Stimulated activated CD8-positive, alpha-beta memory T cell treated with anti-CD3 and anti-CD28 coated beads, Interleukin-7, amount 100 ng/mL, for 48 hours (primary cell): ENCODE measurements at places on chromosomes 5 and 9.

DNA sequence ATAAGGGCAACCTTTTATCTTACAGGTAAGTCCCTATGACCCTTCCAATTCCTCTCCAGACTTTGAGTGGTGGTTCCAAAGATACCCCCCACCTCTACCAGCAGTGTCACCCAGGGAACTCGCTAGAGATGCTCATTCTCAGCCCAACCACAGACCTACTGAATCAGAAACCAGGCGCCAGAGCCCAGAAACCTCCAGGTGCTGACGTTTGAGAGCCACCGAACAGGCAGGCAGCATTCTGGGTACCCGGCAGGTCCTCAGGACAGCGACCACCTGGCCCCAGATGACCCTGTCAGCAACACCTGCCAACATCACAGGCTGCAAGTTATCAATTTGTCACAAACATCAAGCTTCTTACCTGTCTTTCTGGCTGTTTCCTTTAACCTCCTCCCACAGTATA is 19.5 kb downstream of the RAPGEF1 start:
- DNase-seq: no peak

DNA sequence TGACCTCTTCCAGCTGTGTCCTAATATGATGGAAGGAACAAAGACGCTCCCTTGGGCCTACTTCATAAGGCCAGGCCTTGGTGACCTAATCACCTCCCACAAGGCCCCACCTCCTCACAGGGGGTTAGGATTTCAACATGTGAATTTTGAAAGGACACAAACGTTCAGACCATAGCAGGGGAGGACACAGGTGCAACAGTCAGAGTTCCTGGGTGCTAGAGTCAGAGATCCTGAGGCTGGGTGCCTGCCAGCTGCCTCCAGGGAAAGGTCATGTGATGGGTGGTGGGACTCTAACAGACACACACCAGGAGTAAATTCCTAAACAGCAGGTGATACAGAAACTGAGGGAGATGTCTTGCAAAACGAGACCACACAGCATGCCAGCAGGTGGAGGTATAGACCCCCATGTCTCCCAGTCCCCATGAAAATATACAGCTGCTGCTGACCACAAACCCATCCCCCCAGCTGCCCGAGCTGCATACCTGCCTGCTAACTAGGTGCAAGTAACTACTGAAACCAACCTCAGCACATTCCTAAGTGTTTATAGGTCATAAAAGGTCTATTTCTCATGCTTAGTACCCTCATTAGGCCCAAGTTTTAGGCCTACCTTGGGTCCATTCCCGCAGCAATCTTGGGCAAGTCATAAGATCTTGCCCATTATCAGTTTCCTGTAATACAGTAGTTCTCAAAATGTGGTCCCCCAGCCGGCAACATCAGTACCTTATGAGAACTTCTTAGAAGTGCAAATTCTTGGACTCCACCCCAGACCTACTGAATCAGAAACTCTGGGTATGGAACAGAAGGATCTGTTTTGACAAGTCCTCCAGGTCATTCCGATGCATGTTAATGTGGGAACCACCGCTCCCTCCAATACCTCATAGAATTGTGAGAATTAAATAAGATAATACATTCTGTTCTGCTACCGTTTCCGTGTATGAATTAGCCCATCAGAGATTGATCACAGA is 245.3 kb downstream of the ENC1 start:
- no peak for DNase-seq

- no peak for DNase-seq
Measured at GRCh38 chr5:169216866-169217265, 84.1 kb downstream of the SLIT3 start.

DNA sequence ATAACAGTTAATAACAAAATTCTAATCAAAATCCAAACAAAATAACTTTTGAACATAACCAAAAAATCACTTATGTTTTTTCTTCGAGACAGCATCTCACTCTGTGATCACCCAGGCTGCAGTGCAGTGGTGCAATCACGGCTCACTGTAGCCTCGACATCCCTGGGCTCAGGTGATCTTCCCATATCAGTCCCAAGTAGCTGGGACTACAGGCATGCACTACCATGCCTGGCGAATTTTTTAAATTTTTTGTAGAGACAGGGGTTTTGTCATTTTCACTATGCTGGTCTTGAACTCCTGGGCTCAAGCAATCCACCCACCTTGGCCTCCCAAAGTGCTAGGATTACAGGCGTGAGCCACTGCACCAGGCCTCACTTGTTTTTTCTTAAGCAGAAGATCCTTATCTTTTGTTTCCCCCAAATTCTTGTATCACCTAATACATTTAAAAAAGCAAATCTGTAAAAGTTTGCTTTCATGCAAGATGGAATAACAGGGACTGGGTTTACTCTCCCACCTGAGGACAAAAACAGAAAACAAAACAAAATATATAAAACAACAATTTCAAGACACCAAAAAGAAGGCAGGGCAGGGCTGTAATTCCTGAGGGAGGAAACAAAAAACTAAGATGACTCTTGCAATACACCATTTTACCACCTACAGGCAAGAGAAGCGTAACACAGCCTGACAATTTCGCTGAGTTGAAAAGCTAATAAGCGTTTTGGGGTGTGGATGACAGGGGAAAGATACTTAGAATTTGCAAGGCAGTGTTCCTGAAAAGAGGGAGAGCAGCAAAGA is 71.4 kb downstream of the RAPGEF6 start:
- no peak for DNase-seq

- DNase-seq: no peak
Measured at GRCh38 chr9:134144801-134145200, 8.9 kb downstream of the WDR5 start.

GRCh38 chr9:115615000-115615401 is 497.0 kb upstream of the TNC start:
- no peak for DNase-seq

- no peak for DNase-seq
Measured at GRCh38 chr5:55160493-55161209, 680 bp downstream of the GPX8 start.

DNA sequence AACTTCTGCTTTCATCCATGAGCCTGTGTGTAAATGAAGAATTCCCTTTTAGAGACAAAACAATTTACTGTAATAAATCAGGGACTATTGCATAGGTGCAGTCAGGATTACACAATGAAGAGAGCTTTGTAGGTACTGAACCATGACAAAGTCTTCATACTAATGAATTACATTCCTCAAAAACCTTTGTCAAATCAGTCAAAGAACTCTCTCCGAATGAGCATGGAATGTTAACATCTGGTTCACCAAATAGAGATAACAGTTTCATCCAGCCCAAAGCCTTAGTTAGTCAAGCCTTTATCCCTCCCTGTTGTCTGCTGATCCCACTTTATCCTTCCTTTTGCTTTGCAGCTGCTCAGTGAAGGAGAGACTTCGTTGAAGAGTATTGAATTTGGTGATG is 62.9 kb upstream of the DMRTA1 start:
- no peak for DNase-seq
